Cerebellar cortex (tissue), 1 donor: ENCODE measurements at places on chromosomes 6 and 20.
A peak's percentile ranks its signal among the peaks of the same experiment; 100 is the strongest.

DNA sequence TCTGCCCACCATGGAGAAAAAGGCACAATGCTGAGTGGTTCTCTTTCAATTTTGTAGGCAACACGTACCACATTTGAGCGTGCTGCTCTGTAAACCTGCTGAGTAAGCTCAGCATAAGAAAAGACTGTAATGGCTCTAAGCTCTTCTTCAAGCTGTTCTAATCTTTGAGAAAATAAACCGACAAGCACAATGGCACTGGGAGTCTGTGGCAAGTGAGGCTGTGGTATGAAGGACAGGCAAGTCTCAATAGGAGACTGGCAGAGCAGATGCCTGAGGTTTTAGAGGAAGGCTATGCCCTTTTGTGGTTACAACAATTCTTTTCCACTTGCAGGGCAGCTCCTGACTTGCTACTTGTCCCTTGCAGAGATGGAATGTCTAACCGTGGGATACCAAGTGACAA, 136.7 kb upstream of the EXOC2 start:
- DNase-seq: no peak

DNA sequence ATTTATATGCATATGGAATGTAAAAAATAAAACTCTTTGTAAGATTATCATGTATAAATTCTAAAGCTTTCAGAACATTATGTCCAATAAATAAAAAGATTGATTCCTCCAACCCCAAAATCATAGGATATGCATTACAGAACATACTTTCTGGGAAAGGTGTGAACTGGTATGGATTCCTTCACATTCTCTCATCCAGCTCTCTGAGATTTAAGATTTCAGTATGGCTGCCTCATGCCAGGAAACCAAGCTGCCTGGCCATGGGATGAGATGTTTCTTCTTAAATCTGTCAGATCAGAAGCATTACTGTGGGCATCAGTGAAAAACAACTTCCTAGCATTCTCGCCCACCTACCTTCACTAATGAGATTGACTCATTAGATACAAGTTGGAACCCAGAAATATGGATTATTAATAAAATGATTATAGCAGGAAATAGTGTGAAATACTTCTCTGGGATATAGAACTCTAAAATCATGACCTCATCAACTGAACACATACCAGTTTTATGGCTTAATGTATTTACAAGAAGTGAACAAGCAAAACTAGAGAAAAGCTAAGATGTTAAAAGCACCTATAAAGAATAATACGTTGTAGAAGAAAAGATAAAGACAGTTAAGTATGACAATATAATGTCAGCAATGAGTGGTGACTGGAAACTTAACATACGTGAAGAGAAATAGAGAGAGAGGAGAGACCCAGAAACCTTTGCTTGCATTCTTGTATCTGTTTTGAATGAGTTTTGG, 171.6 kb upstream of the PHACTR1 start:
- no peak for DNase-seq

DNA sequence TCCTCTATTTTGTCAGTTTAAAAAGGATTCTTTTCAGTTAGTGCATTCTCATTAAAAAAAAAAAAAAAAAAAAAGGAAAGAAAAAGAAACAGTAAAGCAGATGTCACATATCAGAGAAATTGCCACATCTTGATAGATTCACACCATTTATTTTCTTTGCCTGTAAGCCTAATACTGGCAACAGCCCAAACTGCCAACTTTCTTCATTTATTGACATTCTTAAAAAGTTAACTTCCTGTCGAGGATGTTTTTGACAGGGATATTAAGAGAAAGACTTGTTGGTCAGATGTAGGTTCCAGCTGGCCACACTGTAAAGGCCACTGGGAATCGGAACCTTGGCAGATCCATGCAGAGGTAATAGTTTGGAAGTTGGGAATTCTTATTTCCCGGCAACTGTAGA, 332.6 kb downstream of the NRN1 start:
- DNase-seq: no peak

DNA sequence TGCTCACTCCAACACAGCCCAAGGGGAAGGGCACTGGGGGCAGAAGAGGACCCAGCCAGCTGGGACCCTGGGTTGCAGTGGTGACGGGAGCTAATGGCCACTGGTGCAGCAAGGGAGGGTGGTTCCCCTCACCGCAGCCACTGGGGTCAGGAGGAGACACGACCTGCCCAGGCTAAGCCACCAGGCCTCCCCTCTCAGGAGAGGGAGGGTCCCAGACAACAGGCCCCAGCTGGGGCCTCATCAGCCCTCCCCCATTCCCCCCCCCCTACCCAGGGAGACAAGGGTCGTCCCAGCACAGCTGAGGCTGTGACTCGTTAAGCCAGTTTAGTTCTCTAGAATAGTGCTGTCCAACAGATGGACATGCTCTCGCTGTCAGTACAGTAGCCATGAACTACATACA, 17.3 kb upstream of the MATN4 start:
- no peak for DNase-seq

DNA sequence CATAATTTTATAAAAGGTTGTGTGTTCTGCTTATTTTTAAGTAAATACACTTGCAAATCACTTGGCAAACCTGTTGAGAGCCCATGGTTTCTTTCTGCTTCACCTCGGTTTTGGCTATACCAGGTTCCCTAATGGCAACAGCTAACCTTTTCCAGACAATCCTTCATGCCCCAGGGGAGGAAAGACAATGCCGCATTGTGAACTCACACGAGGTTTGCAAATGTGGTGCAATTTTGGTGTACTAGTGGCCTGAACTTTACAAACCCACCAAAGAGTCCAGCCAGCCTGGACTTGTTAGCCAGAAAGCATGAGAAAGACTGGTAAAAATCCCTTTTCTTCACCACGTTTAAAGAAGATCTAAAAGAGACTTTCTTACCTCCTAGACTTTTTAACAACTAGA, 84.8 kb upstream of the SOX4 start:
- no peak for DNase-seq

GRCh38 chr20:2888224-2888955, 15.1 kb downstream of the PTPRA start:
- no peak for DNase-seq

DNA sequence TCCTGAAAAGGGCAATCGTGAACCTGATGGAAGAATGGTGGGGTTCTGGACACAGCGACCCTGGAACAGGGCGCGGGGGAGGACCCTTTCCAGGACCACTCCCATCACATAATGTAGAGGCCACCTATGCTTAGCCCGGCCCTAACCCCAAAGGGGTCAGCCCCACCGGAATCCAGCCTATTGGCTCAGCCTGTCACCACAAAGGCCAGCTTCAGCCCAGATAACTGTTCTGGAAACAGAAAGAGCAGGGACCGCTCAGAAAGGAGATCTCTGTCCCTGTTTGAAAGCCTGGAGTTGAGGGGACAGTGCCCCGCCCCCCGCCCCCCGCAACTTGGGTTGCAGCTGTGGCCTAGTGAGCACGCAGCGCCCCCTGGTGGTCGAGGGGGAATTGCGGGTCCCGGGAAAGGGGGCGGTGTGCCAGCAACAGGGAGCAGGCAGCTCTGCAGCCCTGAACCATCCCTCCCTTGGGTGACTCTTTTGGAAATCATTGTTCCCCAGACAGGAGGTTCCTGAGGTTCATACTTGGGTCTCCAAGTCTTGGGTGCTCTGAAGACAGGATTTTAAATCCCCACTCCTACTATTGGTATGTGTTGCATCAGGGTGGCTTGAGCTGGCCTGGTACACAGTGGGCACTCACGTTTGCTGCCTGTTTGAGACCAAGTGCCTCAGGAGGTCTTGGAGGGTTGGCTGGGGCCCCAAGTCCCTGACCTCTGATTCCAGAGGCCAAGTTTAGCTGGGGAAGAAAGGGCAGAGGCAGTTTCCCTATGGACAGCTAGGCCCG, 1.5 kb downstream of the SIGLEC1 start:
- DNase-seq: peak; percentile 24

GRCh38 chr6:42459888-42460287, 8.2 kb upstream of the TRERF1 start:
- DNase-seq: no peak

- no peak for DNase-seq
Observed at GRCh38 chr6:136095986-136096385, 154.1 kb downstream of the MTFR2 start.

DNA sequence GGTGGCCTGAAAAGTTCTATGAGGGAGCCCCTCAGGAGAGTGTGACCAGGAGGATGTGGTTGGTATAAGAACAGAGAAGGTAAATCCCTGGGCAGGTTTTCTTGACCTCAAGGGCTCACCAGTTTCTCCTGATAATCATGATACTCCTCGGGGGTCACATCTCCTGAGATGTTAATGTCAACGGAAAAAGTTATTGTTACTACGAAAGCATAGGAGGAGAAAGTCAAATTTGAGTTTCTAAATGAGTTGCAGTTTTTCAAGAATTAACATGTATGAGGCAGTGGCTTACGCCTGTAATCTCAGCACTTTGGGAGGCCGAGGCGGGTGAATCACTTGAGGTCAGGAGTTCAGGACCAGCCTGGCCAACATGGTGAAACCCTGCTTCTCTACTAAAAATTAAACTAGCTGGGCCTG, 23.4 kb downstream of the MGME1 start:
- no peak for DNase-seq

- DNase-seq: no peak
Observed at GRCh38 chr6:154408891-154409500, 52.4 kb upstream of the IPCEF1 start.

DNA sequence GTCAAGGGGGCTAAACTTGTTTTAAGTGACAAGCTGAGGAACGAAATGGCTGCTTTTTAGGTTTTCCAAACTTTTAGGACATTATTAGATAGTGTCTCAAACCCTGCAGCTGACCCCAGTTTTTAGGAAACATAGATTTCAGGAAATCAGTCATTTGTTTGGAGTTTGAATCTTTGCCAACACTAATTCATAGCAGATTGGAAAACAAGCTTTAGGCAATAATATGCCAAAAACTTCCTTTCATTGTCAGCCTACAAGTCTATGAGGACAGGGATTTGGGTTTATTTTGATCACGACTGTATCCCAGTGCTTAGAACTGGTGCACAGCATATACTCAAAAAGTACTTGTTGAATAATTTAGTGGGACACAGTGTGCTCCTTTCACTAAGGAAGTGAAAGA, 123.2 kb downstream of the TINAG start:
- DNase-seq: no peak

- no peak for DNase-seq
Observed at GRCh38 chr6:63821442-63821841, 185.8 kb downstream of the PHF3 start.

DNA sequence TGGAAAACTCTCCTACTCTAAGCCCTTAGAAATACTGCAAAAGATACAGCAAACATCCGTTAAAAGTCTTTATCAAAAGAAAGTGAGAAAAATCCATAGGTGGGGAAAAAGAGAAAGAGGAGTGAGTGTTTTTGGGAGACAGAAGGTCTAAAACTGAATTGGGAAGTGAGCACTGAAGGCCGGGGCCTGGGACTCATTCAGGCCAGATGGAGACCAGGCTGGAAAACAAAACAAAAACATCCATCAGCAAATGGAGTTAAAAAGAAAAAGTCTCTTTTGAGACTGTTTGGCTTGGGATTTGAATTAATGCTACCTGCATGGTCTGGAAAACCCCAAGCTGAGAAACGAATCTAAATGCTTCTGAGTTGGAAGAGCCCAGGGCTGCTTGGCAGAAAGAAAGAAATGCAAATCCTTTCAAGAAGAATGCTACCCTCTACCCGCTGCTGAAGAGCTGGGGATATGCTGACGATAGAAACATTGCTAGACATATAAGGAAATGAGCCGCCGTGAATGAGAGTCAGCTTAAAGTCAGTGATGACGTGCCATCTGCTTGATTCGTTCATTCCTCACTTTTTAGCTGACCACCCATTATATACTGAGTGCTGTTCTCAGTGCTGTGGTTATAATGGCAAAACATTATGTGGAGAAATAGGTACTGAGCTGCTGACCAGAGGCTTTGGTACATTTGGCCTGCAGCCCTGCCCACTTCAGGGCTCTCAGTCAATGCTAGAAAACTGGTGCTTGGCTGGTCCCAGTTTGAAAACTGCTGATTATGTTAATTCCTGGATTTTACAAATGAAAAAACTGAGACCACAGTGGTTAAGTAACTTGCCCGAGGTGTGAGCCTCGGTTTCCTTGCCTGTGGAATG, 28.0 kb upstream of the TULP4 start:
- DNase-seq: peak; percentile 61

GRCh38 chr6:151310852-151311767, 71.3 kb downstream of the AKAP12 start:
- DNase-seq: no peak

DNA sequence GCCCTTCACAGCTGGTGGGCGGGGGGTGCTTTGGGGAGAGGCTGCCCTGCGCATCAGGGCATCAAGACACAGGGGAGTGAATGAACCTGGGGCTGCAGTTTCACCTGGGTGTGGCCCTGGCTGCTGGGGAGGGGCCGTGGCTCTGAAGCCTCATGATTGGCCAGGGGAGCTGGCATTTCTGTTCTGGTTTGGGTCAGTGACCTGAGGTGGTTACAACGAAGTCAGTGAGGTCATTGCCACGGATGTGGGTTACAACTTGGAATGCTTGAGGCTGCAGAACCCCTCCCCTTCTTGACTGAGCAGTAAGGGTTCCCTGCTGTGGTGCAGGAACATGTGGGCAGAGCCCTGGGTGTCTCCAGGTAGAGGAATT, 3.0 kb downstream of the TCEA2 start:
- DNase-seq: no peak

DNA sequence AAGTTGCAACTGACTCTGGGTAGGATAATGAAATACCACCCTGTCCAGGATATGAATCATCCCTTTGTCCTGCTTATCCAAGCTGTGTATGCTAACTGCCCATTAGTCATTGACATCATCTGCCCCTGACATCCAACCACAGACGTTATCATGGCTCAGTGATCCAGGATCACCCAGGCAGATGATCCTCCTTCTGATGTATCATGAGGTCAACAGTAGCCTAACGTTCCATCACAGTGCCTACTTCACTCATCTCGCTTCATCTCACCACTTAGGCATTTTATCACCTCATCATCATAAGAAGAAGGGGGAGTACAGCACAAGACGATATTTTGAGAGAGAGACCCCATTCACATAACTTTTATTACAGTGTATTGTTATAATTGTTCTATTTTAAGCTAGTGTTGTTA, 13.4 kb upstream of the BTN3A2 start:
- no peak for DNase-seq

GRCh38 chr20:2144850-2145249, 43.2 kb downstream of the STK35 start:
- DNase-seq: no peak

GRCh38 chr6:119602215-119603178, 252.9 kb upstream of the MAN1A1 start:
- DNase-seq: no peak

GRCh38 chr6:35948725-35949124, 27.8 kb upstream of the SRPK1 start:
- peak; percentile 33 for DNase-seq

DNA sequence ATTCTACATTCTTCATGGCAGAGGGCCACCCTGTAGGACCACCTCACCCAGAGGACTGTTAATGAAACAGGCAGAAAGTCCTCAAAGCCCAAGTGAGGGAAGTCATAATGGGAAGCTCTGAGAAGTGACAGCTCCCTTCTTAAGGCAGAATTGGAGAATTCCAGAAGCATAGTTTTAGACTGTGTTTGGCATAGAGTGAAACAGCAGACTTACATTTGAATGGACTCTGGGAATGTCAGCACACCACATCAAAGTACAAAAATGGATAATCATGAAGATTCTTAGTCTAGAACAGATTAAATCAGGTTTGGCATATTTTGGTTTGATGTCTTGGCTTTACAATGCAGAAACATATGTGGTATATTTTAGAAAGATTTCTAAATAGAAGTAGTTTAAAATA, 17.9 kb downstream of the SH3BGRL2 start:
- no peak for DNase-seq

- no peak for DNase-seq
Observed at GRCh38 chr6:106318851-106319250, 6.7 kb downstream of the ATG5 start.
